ENCODE measurements at places on chromosomes 16 and 17. TPM values are rescaled to one million over a fixed set of nuclear protein-coding genes. Genes with fewer than 3 reads are reported as not detected.

The CLEC18A gene
- not detected for total RNA-seq

The TANGO6 gene
- total RNA-seq = 6.3 TPM

The KRTAP4-5 gene
- not detected for total RNA-seq

The KRTAP4-11 gene
- not detected for total RNA-seq

- no peak for DNase-seq
These were observed 5.2 kb downstream of the CCDC154 start for GRCh38 chr16:1439058-1439698.

- DNase-seq = no peak
These were observed 1.7 kb downstream of the SLC5A2 start for GRCh38 chr16:31484491-31485171.

DNA sequence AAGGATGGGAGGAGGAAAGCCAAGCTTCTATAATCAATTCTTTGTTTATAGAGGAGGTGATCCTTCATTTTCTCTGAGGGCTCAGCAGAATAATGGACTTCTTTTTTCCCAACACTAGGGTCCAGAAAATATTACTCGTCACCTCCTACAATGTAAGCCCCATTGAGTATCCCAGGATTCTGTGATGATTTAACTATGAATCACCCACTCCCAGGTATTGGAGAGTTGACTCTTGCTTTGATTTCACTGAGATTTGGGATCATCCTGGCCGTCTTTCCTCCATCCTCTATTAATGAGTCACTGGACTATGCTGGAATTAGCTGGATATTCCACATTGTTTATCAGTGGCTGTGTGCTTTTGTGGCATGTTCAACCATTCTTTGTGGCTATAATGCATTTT, 452.0 kb downstream of the NPIPA7 start:
- DNase-seq = no peak

DNA sequence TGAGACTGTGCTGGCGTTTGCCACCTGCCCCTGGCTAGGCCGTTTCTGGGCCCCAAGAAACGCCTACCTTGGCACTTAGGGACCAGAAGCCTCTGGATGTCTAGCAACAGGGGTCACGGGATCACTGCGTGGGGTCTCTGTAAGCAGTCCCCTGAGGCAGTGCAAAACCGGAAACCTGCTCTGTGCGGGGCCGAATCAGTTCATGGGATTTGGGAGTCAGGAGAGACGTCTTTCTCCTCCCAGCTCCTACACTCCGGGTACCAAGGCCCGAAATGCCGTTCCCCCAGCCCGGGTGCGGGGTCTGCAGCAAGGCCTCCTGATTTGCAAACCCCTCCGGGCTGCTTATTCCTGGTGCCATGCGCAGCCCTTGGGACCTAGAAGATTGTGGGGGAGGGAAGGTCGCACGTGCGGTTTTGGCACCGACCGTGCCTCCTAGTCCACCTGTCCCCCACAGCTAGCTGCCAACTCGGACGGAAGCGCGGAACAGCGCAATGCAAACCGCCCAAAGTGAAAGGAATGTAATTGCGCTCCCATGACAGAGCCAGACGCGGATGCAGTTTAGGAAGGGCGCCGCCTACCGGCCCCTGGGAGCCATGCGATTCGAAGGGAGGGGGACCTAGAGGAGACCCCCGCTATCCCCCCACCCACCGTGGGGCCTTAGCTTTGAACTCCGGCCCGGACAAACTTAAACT, 6.5 kb downstream of the IRX5 start:
- no peak for DNase-seq

GRCh38 chr17:58249270-58250133, 11.1 kb downstream of the LPO start:
- no peak for DNase-seq

DNA sequence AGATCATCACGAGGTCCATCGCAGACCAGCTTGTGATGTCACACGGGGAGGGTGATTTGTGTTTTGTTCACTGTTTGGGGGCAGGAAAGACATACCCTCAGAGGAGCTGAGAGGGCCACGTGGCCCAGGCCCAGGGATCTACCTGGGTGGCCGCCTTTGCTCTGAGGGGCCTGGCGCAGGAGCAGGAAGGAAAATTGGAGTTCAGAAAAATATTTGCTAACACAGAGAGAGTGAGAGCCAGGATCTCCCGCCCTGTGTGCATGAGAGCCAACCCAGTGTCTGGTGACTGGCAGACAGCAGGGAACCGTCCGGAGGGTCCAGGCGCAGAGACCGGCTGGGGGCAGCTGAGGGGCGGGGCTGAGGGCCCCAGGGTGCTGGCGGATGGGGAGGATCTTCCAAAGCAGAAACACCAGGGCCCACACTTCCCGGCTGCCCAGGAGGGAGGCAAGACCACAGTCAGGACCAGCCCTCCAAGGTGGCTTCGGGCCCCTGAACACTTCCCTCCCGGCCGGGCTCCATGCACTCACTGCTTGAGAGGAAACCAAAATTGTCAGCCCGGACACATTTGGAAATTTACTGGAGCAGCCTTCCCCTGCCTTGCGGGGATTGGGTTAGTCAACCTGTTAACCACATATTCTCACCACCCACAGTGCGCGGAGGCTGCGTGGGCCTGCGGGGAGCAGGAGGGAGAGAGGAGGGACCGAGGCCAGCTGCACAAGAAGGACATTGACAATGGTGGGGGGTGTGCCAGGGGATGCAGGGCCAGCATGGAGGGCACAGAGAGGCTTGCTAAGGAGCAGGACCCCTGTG, 52.6 kb downstream of the RBFOX3 start:
- DNase-seq = no peak

DNA sequence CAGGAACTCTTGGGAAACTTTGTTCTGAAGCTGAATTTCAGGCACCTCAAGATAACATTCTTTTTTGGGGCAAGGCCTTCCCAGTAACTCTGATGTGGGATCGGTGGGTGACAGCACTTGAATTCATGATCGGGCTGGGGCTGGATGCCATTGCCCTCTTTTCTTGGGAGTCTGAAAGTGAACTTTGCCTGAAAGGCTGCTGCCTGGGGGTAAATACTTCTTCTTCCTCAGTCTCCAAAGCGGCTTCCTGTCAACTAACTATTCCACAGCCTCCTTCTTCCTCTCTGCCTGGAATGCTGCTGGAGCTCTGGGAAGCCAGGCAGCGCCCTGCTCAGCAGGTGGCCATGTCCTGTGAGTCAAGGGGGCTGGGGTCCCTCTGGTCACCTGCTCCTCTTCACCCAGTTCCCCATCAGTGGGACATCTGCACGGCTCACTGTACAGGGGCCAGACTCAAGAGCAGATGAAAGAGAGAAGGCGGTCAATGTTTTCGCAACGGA, 79.5 kb downstream of the WIPI1 start:
- no peak for DNase-seq

- DNase-seq = no peak
These were observed 1951.0 kb downstream of the TP53TG3F start for GRCh38 chr16:35410438-35410837.

- DNase-seq = no peak
These were observed 69.2 kb downstream of the FOXL1 start for GRCh38 chr16:86647561-86647960.
